ENCODE measurements at places on chromosomes 1 and 21.

DNA sequence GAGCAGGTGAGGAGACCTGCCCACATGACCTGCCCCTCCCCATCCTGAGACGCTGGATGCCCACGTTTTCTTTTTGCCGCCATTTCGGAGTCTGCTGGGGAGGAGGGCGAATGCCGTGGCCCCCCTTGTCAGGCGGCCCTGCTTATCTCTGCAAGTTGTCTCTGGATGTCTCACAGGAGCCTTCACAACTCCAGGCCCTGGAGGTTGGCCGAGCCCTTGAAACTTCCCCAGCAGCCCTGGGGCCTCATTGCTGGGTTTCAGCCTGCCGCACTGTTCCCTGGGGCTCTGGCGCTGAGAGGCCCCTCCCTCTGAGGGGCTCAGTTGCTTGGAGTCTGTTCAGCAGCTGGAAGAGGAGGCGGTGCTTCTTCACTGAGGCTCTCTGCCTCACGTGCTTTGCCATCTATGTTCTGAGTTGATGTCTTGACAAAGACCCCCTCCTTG lies 29.8 kb upstream of the ZBTB21 start:
- DNase-seq, result no peak

- no peak for DNase-seq
Observed at GRCh38 chr1:157487504-157487903, 64.8 kb downstream of the FCRL5 start.

GRCh38 chr1:36941316-36941978 lies 92.9 kb downstream of the GRIK3 start:
- peak; percentile 14 for DNase-seq

DNA sequence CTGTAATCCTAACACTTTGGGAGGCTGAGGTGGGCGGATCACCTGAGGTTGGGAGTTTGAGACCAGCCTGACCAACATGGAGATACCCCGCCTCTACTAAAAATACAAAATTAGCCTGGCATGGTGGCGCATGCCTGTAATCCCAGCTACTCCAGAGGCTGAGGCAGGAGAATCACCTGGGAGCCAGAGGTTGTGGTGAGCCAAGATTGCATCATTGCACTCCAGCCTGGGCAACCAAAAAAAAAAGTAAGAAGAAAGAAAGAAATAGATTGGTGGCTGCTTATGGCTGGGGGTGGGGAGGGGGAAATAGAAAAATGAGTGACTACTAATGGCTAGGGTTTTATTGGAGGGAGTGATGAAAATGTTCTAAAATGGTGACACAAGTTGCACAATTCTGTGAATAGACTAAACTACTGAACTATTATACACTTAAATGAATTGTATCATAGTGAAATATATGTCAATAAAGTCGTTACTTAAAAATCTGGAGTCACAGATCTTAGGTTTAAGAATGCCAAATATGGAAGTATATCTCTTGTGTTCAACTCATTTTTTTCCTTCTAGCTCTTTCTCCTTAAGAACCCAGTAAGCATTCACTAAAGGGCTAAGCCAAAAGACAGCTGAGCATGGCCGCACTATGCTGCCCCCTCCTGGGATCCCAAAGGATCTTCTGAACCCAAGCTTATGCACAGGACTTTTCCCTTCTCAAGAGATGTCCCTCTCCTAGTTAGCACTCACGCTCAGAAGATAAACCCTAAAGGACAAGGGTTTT lies 3.2 kb upstream of the NPL start:
- peak; percentile 54 for DNase-seq

- DNase-seq, result no peak
Observed at GRCh38 chr1:235138821-235139220, 10.2 kb upstream of the TOMM20 start.

DNA sequence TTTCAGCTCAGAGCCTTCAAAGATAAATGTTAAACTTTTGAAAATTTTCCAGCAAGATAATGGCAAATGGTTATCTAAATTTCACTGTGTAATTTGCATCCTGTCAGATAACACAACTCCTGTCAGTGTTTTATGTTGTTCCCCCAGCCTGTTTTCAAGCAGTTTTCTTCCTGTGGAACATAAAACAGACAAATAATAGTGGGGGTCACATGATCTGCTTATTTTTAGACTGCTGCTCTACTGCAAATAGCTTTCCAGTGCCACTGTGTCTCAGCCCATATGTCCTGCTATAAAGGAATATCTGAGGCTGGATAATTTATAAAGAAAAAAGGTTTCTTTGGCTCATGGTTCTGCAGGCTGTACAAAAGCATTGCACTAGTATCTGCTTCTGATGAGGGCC lies 32.2 kb downstream of the FMO3 start:
- no peak for DNase-seq

GRCh38 chr1:39926820-39927219 lies 25.1 kb upstream of the MYCL start:
- DNase-seq, result peak; percentile 93

GRCh38 chr1:109241841-109242345 lies 7.4 kb upstream of the CELSR2 start:
- no peak for DNase-seq

GRCh38 chr1:82455342-82455741 lies 654.6 kb downstream of the ADGRL2 start:
- no peak for DNase-seq

- no peak for DNase-seq
Observed at GRCh38 chr1:228428412-228428811, 11.8 kb upstream of the TRIM17 start.

GRCh38 chr1:175514387-175514953 lies 228.9 kb downstream of the TNR start:
- no peak for DNase-seq

DNA sequence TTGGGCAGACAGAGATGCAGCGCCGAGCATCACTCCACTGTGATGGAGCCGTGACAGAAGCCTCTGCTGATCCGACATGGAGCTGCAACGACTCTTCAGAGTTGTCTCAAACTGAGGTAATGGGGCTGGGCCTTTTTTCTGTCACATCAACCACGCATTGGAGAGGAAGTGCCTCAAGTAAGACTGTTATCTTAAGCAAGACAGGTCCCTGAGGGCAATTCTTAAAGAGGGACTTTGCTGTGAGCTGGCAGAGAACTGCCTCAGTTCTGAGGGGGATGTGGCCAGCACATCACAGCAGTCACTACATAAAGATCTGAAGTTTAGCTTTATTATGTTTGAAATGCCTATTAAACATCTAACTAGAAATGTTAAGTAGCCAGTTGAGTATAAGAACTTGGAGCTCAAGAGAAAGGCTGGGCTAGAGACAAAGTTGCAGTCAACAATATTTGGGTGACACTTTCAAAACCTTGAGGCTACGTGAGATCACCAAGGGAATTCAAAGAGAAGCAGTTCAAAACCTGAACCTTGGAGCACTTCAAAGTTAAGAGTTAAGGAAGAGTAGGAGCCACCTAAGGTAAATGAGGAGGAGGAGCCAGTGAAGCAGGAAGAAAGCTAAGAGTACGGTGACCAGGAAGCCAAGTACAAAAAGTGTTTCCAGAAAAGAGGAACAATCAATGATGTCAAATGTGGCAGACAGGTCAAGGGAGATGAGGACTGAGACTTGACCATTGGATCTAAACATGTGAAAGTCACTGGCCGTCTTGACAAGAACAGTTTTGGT lies 54.2 kb upstream of the BCL9 start:
- DNase-seq, result no peak

DNA sequence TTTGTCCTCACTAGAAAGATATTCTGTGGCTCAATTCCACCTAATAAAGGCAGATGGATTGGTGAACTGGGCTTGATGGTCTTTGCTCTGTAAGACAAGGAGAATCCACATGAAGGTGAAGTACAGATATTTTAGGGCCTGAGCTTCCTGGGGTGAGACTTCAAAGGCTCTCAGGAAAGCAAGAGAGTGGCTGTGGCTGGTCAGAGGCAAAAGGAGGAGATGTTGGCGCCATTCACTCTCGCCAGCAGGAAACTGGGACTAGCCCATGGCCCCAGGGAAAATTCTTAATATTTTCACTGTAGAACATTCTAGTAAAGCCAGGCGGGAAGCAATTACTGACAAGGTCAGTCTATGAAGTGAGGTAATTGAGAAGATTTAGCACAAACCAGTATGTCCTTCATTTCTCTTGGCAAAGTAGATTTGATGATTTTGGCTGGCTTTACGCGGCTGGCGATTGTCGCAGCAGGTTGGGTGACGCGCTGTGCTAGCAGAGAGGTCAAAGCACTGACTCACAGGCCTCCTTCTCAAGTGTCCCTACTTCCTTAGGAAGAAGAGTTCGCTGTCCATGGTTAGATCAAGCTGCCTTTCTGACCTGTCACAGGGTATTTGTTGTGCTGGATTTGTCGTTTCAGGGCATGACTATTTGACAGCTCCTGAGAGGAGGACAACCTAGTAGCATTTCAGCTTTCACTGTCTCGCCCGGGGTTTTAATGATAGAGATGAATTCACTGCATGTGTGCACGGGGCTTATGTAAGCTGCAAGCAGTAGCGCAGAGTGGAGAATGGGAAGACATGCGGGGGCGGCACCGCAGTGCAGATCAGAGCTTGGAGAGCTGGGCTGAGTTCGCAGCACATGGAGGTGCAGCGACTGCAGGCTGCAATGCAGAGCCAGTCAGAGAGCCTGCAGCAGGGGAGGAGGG lies 32.7 kb downstream of the XCL1 start:
- no peak for DNase-seq

GRCh38 chr1:222347627-222348026 lies 200.3 kb downstream of the HHIPL2 start:
- no peak for DNase-seq

DNA sequence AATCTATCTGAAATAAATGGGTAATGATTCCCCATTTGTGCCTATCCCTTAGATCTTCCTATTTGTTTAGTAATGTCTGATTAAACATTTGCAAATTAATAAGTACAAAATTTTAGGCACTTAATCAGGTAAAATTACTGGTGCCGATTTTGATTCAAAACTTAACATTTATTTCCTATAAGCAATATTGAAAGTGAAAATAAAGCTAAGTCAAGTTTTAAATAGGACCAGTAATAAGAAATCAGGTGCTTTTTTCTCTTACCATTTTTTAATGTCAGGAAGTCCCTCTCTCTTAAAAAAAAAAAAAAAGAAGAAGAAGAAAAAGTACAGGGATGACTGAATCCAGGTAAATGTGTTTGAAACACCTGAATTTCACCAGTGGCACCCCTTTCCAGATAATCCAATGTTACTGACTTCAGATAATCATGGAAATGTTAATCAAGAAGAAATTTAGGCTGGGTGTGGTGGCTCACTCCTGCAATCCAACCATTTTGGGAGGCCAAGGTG lies 836 bp upstream of the GBP4 start:
- DNase-seq, result no peak

- DNase-seq, result no peak
Observed at GRCh38 chr1:87111659-87112371, 197.4 kb downstream of the HS2ST1 start.

DNA sequence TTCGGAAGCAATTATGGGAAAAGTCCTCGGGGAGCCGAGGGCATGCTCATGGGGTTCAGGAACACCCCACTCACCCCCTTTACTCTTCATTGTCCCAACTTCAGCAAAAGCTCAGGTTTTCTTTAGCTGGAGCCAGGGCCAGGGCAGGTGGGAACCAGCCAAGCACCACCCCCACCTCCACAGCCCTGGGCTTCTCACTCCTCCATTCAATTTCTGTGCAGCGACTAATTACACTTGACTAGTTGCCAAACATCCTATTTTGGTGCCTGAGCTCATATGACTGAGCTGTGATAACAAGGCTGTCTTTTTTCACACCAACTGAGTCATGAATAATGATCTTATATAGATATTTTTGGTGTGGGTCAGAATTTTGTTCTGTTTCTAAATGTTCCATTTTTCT lies 257.2 kb upstream of the AJAP1 start:
- DNase-seq, result no peak

GRCh38 chr1:178374016-178374415 lies 122.7 kb downstream of the CLEC20A start:
- DNase-seq, result no peak

DNA sequence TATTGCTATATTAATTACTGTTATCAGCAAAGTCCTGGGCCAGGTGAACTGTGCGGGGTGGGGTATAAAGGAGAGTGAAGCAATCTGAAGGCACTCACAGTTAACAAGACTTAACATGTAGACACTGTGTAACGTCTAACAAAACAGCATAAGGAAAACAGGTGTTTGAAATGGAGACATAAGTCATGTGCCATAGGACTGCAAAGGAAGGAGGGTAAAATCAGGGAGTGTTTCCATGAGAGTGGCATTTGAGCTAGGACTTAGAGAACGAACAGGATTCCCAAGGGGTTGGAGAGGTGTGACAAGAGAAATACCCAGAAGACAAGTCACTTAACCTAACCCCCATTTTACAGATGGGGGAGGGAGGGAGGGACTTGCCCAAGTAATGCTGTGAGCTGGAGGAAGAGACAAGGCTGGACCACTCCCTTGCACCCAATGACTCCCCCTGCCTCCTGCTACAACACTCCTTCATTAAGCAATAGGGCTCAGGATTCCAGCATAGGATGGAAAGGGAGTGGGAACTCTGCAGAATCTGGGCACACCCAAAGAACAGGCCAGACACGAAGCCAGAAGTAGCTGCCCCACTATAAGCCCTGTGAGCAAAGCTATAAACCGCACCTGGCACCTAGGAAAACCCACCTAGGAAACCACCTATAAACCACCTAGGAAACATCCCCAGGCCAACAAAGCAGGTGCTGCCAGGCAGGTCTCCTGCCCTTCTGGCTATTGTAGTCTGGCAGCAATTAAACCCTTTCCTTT lies 6.6 kb downstream of the PEF1 start:
- no peak for DNase-seq

GRCh38 chr1:202207292-202207691 lies 13.7 kb downstream of the LGR6 start:
- DNase-seq, result no peak

DNA sequence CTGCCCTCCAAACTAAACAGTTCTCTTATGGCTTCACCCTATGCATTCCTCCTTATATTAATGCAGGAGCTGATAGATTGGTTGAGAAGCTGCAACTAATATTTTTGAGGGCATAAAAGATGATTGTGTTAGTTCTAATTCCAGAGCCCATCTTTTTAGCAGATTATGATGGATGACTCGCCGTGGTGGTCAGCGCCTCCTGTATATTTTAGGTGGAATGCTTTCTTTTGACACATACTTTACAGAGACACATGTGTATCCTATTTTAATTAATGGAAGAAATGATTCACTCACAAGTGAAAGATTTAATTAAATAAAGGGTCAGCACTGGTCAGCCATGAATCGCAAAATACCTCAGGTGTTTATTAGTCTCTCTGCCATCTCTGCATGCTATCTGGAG lies 120.7 kb downstream of the TM2D1 start:
- DNase-seq, result no peak

GRCh38 chr1:218436346-218436745 lies 91.2 kb downstream of the TGFB2 start:
- DNase-seq, result no peak

DNA sequence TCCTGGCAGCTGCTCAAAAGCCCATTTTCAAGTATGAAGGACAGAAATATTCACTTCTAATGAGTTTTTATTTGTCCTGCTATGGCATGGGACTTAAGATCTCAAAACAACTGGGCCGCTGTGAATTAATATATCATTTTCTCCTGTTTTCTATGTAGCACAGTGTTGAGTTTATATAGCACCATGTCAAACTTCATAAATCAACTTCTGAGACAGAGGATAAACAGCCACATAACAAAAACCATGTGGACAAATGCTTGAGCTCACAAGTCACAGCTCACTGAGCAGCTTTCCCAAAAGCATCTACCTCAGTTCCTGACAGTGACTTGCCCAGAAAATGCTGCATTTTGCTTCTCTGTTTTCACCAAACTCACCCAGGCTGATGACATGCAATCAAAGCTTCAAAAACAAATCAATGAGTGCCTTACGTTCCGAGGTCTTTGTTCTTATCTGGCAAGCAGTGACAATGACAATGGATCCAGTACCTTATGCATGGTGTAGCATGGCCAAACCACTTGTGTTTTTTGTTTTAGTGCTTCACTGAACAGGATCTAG lies 722.6 kb downstream of the LRRIQ3 start:
- no peak for DNase-seq
